Fibroblast of lung (primary cell): ENCODE measurements at places on chromosomes 1 and 21.

- DNase-seq, result no peak
These were observed 6.1 kb downstream of the CAPZA1 start for GRCh38 chr1:112625696-112626095.

- no peak for DNase-seq
These were observed 1.9 kb downstream of the SMIM1 start for GRCh38 chr1:3774276-3774945.

DNA sequence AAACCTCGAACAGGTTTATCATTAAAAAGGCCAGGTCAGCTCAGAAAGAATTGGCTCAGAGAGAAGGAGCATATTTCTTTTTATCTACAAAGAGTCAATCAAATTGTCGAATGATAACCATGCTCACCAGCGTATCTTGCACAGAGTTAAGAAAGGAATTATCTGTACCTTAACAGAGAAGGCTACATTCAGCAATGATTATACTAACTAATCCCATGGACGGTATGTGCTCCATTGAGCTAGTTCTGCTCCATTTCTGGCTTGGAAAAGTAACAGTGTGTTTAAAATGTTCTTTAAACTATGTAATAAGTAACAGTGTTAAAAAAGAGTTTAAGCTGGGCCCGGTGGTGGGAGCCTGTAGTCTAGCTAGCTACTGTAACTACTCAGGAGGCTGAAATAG, 4.2 kb downstream of the UBR4 start:
- no peak for DNase-seq

GRCh38 chr1:67689267-67690017, 4.4 kb downstream of the GADD45A start:
- peak; percentile 34 for DNase-seq

- peak; percentile 82 for DNase-seq
These were observed 38.3 kb downstream of the ECE1 start for GRCh38 chr1:21251773-21252471.

DNA sequence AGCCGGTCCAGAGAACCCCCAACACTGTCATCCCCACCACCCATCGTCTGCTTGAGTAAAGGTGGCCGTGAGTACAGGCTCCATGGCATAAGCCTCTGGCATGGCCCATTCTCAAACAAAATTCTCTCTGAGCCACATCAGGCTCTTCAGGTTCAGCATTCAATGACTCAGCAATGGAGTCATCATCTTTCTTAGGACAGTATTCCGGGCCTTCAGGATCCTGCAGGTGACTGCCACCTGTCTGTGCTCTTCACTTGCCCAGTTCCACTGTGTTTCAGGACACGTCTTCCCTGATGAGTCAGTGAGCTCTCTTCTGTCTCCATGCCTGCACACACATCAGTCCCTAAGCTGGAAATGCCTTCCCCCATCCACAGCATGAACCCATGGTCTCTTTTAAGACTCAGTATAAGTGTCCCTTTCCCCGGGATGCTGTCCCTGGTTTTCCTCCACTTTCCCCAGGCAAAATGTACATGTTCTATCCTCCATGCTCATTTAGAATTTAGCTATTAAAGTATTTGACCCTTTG, 81.1 kb upstream of the FGGY start:
- no peak for DNase-seq

GRCh38 chr1:227469708-227470107, 93.6 kb upstream of the ZNF678 start:
- no peak for DNase-seq
